HTR-8/SVneo (cell line): ENCODE measurements at places on chromosomes 16 and 17.

- no peak for DNase-seq
Measured at GRCh38 chr16:19292186-19292585, 6.7 kb downstream of the CLEC19A start.

GRCh38 chr16:29883987-29884386 lies 15.4 kb downstream of the SEZ6L2 start:
- no peak for DNase-seq

DNA sequence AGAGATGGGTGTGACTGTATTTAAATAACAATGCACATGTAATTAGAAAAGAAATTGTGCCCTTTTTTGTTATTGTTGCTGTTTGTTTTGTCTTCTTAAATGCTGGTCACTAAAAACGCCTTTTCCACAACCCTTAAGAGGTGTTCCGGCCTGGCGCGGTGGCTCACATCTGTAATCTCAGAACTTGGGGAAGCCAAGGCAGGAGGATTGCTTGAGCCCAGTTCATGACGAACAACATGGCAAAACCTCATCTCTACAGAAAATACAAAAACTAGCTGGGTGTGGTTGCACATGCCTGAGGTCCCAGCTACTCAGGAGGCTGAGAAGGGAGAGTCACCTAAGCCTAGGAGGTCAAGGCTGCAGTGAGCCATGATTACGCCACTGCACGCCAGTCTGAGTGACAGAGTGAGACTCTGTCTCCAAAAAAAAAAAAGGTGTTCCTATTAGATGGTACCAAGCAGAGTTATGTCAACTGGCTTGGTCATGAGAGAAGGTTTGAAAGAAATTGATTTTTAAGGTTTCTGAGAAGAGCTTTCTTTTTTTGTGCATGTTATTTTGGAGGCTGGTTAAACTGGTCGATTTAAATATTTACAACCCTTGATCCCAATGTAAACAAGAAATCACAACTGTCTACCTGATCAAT lies 23.5 kb upstream of the RFFL start:
- no peak for DNase-seq

DNA sequence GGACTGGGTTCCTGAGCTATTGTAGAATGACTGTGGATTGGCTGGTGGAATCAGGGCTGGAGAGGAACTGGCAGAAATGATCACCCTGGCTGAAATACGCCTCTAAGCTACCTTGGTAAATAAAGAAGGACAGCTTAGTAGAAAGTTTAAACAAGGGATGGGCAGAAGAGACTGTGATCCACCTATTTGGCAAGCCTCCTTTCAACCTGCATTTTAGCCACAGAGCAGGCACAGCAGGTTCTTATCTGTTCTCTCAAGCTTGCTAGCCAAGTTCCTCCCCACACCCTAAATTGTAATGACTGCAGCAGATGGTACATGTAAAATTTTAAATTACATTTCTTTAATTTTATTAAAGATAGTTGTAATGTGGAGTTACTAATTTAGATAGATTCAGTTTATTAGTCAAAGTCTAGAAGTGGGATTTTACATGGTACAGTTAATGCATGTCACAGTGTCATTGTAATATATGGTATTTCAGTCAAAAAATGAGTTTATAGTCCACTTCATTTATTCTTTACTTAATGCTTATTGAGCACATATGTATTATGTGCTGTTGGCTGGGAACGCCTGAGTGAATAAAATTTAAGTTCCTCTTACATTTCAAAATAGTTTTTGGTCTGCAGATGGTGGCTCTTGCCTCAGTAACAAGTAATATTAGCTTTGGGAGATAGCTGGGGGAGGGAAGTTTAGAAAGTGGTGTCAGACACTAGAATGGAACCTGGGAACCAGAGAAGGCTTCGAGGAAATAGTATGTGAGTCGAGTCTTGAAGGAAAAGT lies 11.2 kb downstream of the EPN2 start:
- no peak for DNase-seq

DNA sequence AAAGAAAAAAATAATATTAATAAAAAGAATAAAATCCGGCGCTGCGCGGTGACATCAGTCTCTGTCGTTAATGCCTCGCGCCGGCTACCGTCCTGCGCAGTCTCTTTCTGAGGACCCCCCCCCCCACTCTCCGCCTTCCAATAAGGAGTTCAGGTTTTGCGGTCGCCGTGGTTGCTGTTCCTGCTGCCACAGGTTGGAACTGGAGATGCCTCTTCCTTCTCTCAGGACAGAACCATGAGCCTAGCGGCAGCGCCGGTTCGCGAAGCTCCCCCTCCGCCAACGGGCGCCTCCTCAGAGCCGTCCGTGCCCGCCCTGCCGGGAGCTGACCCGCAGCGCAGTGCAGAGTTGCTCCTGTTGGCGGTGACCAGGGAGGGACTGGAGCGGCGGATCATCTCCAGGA lies 2093.4 kb downstream of the TP53TG3F start:
- no peak for DNase-seq

- peak; percentile 88 for DNase-seq
Measured at GRCh38 chr16:10964039-10964890, 19.9 kb downstream of the CLEC16A start.

DNA sequence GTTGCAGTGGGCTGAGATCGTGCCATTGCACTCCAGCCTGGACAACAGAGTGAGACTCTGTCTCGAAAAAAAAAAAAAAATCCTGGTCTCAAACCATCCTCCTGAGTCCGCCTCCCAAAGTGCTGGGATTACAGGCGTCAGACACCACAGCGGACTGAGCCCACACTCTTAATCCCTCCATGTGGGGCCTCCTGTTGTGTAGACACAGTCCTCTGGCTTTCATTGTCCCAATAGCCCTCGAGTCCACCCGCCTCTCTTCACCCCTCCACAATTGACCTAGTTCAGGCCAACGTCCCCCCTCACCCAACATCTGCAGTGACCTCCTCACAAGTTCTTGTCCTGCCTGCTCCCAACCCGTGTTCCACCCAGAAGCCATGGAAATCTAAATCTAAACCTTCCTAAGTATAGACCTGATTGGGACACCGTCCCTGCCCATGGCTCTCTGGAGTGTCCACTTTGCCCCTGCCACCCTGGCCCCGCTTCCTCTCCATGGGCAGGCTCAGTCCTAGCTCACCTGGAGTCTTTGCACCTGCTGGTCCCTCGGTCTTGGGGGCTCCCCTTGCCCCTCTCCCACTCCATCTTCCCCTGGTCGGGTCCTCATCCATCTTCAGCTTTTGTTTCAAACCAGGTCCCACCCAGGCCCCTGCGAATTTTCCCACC lies 46.7 kb downstream of the HAPSTR1 start:
- DNase-seq = no peak

GRCh38 chr17:7893187-7893880 lies 4.7 kb downstream of the CHD3 start:
- DNase-seq = no peak

DNA sequence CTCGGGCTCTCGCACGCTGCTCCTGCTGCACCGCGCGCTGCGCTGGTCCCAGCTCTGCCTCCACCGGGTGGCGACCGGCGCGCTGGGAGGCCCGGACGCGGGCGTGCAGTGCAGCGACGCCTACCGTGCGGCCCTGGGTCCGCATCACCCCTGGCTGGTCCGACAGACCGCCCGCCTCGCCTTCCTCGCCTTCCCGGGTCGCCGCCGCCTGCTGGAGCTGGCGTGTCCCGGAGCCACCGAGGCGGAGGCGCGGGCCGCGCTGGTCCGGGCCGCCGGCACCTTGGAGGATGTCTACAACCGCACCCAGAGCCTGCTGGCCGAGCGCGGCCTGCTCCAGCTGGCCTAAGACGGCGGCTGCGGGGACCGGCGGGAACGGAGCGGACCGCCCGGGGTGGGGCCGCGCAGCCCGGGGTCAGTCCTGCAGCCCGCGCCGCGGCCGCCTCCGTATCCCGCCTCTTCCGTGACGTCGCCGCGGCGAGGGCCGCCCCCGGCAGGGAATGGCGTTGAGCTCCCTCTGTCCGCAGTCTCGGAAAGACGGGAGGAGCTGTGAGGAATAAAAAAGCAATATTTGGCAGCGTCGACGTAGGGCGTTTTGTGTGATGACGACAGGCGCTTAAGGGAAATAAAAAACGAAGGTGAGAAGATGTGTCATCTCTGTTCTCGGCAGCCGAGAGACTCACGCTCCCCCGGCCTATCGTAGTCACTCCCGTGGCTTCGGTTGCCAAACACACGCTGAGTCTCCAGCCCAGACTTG lies 1.4 kb downstream of the GLTPD2 start:
- DNase-seq = peak; percentile 90

- peak; percentile 13 for DNase-seq
Measured at GRCh38 chr17:34499576-34499975, 79.8 kb upstream of the TMEM132E start.

GRCh38 chr17:59073972-59074371 lies 32.7 kb downstream of the TRIM37 start:
- no peak for DNase-seq

DNA sequence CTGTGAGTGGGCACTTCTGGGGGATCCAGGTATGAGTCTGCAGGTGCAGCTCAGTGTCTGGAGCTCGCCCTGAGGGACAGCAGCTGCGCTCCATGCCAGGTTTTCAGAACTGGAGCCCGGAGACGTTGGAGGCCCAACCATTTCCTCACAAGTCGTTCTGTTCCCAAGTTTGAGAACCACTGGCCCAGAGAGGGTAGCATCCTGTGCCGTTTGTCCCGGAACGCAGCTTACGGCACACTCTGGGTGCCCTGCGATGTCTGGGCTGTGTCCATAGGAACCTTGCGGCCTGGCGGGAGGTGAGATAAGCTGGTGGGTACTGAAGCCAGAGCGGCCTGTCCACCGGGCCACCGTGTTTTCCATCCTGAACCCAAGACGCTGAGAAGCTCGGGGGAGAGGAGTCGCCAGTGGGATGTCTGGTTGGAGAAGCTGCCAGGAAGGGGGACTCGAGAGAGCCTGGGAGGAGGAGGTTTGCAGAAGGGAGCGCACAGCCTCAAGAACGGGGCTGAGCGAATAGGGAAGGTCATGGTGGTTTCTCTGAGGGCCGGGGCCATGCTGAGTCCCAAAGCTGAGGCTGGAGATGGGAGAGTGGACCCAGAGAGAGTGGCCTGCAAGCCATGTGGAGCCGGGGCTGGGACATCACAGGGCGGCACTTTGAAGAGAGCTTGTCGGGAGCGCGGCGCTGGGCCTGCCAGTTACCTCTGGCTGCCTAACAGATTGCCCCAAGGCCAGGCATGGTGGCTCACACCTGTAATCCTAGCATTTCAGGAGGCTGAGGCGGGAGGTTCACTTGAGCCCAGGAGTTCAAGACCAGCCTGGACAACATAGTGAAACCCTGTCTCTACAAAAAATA lies 211.0 kb upstream of the GSE1 start:
- DNase-seq = no peak

DNA sequence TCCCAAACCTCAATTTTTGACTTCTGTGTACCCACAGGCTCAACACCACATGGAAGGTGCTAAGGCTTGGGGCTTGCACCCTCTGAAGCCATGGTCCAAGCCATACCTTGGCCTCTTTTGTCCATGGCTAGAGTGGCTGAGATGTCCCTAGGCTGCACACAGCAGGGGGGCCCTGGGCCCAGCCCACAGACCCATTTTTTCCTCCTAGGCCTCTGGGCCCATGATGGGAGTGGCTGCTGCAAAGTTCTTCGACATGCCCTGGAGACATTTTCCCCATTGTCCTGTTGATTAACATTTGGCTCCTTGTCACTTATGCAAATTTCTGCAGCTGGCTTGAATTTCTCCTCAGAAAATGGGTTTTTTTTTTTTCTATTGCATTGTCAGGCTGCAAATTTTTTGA lies 47.0 kb downstream of the TBC1D26 start:
- DNase-seq = no peak

- no peak for DNase-seq
Measured at GRCh38 chr17:79836972-79837887, 2.0 kb downstream of the CBX4 start.

GRCh38 chr16:68792465-68793324 lies 50.6 kb upstream of the TANGO6 start:
- peak; percentile 45 for DNase-seq

DNA sequence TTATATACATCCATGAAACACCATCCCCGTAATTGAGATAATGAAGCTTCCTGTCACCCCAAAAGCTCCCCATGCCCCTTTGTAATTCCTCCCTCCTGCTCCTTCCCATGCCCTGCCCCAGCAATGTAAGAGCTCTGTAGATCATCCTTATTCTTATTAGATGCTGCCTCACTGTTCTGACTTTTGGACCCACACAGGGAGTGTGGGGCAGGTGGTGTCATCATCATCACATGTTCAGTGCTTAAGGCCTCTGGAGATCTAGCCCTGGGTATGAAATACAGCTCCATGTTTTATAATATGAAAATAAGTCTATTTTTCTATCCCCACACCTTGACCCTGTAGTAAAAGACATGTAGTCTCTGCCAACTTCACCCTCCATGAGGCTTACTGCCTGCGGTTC lies 1.9 kb downstream of the XAF1 start:
- DNase-seq = no peak

DNA sequence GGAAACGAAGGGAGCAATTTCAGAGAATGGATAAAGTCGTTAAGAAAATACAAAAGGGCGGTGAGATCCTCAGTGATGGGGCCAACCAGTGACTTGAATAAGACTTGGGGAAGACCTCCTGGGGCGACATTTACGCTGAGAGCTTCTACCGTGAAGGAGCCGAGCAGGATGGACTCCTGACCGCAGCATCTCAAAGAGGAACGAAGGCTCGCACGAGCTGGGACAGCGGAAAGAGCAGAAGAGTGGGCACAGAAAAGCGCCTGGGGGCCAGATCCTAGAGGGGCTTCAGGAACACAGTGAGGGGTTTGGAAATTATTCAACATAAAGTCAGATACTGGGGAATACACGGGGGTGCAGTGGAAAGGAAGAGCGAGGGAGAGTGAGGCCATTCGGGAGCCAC lies 17.5 kb downstream of the ZNF750 start:
- no peak for DNase-seq

DNA sequence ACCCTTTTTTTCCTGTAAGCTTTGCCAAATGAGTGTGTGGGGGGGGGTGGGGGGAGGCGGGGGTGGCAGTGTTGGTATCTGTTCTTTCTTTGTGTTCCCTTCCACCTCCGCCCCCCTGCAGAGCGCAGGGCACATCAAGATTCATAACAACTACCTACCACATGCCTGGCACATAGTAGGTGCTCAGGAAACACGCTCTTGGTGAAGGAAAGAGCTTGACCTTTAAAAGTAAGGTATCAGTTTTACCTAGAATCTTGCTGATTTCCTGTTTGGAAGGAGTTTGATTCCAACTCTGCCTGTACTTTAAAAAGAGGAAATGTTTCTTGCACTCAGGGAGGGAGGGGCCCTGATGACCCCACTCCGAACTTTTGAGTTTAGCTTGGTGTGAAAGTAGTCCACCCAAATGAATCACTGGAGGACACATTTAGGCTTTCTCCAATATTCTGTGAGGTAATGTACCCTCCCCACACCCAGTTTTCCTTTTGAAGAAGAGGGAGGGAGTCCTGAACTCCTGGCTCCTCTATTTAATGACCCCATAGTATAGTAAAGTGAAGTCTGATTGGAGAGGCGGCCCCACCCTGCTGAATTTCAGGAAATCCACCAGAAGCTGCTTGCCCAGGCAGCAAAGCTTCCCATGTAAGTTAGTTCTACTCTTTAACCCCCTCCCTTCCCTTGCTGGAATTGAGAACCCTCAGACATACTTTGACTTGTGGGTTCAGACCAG lies 560 bp upstream of the FAM20A start:
- no peak for DNase-seq

GRCh38 chr17:3647769-3648555 lies 11.4 kb downstream of the CTNS start:
- no peak for DNase-seq

GRCh38 chr17:48307255-48307654 lies 122.8 kb downstream of the SKAP1 start:
- no peak for DNase-seq

GRCh38 chr16:68539711-68540239 lies 684 bp downstream of the ZFP90 start:
- DNase-seq = peak; percentile 25

GRCh38 chr16:67668495-67669157 lies 2.0 kb downstream of the C16orf86 start:
- no peak for DNase-seq

GRCh38 chr16:60203525-60204124 lies 1469.5 kb upstream of the GOT2 start:
- DNase-seq = no peak
